ENCODE measurements at places on chromosomes 3 and 15.
A peak's percentile ranks its signal among the peaks of the same experiment; 100 is the strongest.

DNA sequence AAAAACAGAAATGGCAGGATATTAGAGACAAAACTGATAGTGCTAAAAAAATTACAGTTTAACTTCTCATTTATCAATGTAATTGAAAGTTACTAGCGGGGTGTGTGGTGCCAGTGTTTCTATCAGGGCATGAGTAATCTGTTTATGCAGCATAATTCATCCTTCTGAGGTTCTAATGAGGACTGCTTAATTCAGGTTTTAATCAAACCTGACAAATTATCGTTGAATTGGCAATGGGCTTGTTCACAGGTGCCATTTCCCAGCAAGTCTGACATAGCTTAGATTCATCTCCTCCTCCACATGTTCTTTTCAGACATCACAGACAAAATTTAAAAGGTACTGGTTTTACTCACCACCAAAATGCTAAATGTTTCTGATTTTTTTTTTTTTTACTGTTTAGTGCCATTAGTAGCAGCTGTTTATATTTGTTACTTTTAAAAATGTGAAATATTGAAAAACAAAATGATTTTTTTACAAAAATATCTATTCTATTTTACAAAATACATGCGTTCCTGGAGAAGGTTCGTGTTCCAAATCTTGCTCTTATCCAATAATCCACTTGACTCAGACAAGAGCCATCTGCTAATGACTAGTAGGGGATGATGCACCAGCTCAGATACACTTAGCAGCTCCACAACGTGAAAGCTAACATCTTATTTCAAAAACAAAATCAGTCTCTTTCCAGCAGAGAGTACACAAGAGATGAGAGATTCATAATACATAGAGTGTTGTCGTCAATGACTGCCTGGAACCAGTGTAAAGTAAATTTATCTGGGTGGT, 447.7 kb upstream of the DPPA4 start:
- no peak for DNase-seq

DNA sequence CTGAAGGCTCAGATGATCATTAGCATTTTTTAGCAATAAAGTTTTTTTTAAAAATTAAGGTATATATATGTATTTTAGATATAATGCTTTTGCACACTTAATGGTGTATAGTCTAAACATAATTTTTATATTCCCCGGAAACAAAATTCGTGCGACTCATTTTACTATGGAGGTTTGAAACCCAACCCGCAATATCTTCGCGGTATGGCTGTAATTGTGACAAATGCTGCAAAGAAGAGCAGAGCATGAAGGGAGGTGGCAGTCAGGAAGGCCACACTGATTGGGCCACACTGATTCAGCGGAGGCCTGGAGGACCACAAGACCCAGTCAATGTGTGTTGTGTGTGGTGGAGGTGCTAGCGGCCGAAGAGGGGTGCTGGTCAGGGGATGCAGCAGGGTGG, 4.5 kb upstream of the CYP8B1 start:
- no peak for DNase-seq

DNA sequence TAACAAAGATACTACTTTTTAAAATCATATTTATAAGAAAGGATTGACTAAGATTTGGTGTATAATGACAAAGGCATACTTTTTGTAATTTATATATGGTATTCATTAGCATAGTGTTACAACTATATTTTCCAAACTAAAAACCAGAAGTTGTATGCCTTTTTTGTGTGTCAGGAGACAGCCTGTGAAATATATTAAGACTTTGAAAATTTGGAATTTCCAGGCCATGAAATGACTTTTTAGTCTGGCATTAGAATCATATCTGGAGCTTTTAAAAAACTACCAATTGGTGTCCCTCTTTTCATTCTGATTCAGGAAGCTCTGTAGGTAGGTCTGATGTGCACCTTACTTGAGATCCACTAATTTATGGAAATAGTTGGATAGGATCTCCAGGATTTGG, 41.9 kb downstream of the CALML4 start:
- DNase-seq, result no peak

GRCh38 chr15:98321896-98322295, 326.4 kb upstream of the IGF1R start:
- no peak for DNase-seq

DNA sequence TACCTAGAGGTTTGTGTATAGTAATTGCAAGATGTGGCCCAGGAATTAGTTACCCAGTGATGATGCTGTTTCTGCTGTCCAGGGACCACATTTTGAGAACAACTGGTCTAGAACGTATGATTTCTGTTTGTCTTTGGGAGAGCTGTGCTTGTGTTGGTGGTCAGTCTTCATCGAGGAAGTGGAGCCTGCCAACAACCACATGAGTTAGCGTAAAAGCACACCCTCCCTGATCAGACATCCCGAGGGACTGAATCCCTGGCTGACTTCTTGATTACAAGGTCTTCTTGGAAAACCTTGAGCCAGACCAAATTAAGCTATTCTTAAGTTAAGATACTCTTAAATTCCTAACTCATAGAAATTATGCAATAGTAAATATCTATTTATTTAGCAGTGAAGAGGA, 81.7 kb upstream of the ZPLD1 start:
- no peak for DNase-seq

GRCh38 chr15:85955501-85956391, 123.9 kb upstream of the AGBL1 start:
- no peak for DNase-seq

- DNase-seq, result peak; percentile 0
Observed at GRCh38 chr15:100438570-100438969, 90.2 kb downstream of the CERS3 start.

GRCh38 chr3:151630938-151631441, 102.7 kb upstream of the AADACL2 start:
- no peak for DNase-seq

- DNase-seq, result no peak
Observed at GRCh38 chr3:179715582-179715981, 62.7 kb downstream of the USP13 start.

DNA sequence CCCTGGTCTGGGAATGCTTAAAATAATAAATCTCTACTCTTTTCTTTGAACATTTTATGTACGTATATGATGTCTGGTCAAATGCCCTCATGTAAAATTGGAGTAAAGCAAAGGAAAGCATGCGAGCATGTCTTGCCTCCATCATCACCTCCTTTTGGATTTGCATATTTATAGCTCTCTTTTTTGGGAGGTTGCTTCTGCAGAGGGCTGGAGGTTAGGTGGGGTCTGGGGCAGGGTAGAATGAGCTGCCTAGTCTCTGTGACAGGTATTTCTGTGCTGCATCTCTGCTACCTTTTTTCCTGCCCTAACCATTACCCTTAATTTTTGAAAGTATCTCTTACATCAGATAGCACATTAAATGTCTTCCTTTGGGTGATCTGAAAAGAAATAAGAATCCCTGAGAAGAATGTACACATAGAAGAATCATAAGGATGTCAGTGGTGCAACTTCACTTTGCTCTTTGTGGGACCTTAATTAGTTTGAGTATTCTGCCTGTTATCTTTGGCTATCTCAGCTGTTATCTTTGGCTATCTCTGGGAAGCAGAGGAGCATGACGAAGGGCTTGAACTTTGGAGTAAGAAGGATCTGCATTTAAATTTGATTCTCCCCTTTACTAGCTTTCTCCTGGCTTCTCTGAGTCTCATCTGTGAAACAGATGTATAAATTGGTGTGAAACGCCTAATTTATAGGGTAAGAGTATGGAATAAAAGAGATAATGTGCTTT, 40.2 kb downstream of the PPM1L start:
- no peak for DNase-seq

- DNase-seq, result no peak
Observed at GRCh38 chr3:16148783-16149182, 25.7 kb upstream of the GALNT15 start.

- DNase-seq, result no peak
Observed at GRCh38 chr3:134326760-134327593, 47.3 kb downstream of the AMOTL2 start.

- DNase-seq, result no peak
Observed at GRCh38 chr3:70621451-70621850, 309.0 kb upstream of the MDFIC2 start.

DNA sequence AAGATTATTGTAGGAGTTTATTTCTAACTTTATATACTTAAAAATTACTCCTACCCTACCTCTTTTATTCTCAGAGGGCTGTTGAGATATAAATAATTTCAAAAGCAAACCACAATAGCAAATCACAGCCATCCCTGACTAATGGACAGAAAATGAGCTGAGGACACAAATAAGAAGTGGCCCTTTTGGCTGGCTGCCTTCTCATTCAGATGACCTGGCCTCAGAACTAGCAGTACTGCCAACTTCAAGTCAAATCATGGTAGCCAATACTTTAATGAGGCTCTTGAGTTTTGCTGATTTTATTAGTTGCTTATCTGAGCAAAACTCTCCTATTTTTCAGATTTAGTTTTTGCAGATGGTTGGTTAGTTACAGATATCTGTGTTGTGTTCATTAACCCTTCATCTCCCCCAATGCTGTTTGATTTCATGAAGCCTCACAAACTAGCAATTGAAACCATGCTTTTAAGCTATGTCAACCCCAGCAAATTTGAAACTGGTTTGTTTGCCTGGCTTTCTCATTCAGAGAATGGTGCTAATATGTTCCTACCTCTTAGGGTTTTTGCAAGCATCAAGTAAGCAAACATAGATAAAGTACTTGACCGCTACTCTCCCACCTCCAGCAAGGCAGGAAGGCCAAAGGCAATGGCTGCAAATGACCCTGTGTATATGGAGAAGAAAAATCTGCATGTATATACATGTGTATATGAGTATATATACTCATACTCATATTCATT, 73.4 kb upstream of the HACD2 start:
- DNase-seq, result no peak

DNA sequence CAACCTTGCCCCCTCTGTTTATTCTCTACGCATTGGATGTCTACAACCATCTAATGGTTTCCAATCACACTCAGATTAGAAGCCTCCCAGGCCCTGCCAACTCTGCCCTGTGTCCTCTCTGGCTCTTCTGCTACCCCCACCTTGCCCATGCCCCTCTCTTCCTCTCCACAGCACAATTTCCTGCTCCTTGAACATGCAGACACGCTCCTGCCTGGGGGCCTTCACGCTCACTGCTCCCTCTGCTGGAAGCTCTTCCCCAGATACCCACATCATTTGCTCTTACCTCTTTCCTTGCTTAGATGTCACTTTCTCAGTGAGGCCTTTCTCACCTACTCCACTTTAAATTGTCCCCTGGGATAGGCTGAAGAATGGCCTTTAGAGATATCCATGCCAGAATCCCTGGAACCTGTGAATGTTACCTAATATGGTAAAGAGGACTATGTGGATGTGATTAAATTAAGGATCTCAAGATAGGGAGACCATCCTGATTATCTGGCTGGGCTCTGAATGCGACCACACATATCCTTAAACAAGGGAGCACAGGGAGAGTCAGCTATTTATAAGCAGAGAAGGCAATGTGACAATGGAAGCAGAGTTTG, 9.9 kb downstream of the KY start:
- no peak for DNase-seq

GRCh38 chr15:89472785-89473256, 23.6 kb downstream of the RHCG start:
- no peak for DNase-seq

DNA sequence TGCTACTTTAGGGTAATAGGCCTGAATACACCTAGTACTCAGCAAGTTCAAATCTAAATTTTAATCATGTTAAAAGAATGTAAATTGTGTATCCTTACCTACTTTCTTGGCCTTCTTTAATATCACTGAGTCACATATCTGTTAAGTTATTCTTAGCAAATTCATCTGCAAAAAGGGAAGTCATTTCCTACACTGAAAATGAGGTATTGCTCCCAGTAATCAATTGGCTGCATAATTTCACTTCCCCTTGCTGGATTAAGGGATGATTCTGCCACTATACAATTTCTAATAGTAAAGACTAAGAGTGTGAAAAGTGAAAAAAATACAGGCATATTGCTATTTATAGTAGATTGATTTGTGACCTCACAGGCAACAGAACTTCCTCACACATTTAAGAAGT, 47.8 kb downstream of the CCDC54 start:
- no peak for DNase-seq

- DNase-seq, result no peak
Observed at GRCh38 chr3:94453864-94454263, 391.0 kb downstream of the NSUN3 start.

DNA sequence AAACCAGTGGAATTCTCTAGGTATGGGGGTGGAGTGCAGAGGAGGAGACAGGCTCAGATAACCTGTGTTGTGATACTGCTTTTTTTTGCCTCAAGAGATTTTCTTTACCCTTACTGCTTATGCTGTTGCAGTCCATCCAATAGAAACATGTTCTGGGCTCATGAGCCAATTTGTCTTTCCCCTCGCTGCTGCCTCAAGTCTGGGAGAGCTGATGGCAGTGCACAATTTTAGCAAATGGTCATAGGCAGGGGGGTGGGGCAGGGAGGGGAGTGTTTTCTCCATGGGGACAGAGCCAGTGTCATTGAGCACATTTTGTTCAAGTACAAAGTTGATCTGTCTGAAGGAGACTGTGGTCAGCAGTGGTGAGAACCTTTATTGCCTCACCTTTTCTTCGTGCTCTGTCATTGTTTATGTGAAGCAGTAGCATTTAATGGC, 134.9 kb downstream of the MBNL1 start:
- no peak for DNase-seq

DNA sequence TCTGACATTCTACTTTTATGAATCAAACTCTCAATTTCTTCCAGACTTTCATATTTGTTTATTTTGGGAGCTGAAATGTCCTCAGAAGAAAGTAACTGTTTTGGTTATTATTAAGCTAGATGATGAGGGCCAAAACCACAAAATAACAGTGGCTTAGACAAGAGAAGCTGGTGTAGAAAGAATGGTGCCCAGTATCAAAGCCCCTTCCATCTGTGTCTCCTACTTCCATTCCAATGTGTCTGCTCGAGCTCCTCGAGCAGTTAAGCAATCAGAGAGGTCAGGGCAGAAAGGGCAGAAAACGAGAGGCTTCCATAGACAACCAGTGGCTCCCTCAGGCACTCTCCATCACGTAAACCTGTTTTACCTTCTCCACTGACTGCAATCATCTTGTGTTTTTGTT, 59.7 kb upstream of the MAGI1 start:
- DNase-seq, result no peak

DNA sequence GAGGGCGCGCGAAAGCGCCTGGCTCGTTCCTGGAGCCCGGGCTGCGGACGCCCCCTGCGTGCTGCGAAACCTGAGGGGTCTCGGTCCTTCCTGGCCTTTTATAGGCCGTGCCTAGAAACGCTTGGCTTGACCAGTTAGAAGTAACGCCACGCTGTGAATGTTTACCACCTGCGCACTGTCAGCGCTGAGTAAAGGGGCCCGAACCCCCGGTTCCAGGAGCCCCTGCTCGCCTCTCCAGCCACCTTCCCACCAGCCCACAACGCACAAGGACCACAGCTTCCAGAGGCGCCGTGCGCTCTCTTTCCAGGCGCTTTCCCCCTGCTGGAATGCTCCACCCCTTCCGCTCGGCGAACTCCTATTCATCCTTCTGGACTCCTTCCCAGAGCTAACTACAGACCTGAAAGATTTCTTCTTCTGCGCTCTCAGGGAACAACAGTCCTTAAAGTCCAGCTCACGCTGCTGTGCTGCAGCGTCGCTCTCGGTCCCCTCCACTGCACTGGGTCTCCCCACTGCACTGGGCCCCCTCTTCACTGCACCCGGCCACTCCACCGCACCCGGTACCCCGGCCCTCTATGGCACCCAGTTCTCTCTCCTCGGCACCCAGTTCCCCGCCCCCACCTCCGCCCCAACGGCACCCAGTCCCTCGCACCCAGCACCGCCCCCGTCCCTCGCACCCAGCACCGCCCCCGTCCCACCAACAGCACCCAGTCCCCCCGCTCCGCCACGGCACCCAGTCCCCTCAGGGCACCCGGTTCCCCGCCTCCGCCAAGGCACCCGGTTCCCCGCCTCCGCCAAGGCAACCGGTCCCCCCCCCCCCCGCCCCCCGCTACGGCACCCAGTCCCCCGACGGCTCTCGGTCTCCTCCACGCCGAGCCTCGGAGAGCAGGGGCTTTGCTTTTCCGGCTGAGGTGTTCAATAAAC, 69.8 kb downstream of the SQOR start:
- peak; percentile 6 for DNase-seq

- DNase-seq, result no peak
Observed at GRCh38 chr3:42658091-42658770, 4.7 kb downstream of the ZBTB47 start.
